ENCODE measurements at places on chromosomes 5 and 9.

- DNase-seq: no peak
Measured at GRCh38 chr9:134445000-134445399, 118.7 kb downstream of the RXRA start.

DNA sequence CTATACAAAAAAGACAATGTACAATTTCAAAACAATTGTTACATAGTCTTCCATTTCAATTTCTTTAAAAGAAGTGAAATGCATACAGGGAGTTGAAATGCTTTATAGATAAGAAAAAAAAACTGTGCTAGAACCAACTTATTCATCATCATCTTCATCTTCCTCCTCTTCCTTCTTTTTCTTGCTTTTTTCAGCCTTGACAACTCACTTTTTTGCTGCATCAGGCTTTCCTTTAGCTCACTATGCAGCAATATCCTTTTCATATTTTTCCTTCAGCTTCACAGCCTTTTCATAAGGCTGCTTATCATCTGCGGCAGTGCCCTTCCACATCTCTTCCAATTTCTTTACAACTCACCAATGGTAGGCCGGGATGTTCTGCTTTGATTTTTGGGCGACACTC is 4.4 kb downstream of the LHFPL2 start:
- DNase-seq: no peak

- DNase-seq: no peak
Measured at GRCh38 chr5:163885117-163885516, 379.7 kb downstream of the MAT2B start.

DNA sequence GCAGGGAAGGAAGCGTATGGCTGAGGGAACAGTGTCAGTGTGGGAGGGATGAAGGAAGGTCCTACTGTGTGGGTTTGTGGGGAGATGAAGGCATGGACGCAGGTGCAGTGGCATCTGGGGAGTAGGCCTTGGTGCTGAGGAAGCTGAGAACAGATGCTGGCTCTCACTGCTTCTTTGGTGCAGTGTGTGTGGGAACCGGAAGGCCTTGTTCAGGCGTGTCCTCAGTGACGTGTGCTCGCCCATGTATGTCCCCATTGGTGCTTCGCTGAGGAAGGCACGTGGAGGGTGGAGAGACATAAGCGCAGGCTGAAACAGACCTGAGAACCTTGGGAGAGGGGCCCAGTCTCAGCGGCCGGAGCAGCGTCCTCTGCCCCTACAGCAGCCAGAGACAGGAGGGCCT is 18.7 kb downstream of the ADAMTS13 start:
- no peak for DNase-seq

DNA sequence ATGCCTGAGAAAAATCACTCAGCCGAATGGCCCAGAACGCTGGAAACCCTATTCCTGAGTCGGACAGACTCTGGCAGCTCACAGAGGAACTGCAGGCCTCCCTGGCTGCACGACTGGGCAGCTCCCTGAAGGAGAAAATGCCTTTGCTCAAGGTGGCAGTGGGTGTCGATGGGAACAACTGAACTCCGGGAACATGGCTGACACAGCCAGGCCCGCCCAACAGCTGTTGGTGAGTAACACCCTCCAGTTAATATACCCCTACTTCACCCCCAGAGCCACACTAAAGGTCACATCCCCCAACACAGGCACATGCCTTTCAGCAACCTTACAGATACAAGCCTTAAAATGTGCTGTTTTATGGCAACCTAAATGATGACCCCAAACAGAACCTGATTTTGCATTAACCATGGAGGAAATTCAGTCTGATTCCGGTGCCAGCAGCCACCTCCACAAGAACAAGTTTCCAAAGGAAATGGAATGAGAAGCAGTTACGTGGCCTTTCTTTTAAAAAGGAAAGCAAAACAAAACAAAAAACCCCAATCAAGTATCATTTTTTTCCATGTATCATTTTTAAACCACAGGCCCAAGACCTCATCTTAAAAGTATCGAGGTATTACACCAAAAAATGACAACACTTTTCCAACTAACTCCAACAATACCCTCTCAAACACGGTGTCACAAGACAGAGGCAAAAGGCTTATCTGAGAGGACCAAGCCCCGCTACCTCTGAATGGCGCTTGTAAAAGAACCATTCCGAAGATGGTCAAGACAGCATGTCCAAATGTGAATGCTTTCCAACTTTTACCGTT is 3.1 kb downstream of the KLF9 start:
- DNase-seq: no peak

DNA sequence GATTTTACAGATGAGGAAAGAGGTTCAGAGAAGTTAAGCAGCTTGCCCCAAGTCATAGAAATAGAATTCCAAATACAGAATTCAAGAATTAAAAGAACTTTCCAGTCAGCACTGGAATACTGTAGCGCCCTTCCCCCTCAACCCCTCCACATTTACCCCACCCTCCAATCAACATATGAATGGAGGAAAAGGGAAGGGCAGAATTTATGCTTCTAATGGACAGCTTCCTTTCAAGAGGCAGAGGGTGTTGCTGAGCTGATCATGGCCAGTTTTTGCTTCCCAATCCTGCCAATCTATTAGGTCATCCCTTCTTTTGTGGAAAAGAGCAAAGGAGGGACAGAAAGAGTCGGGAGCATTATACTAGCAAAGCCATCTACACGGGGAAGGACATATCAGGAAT is 39.1 kb upstream of the ANKRD31 start:
- DNase-seq: no peak

DNA sequence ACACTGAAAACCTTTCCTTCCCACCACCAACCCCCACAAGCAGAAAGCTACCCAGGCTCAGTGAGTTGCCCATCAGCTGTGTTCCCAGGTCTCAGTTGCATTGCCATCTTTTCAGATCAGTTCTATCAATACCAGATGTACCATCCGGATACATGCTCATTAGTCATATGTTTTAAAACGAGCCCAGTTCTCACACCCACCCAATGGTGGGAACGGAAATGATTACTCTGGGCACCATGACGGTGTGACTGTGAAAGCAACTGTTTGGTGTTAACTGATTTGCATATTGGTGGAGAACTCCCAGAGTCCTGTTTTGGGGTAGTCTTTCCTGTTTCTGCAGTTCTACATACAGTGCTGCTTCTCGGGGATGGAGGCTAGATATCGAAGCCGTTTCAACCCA is 212.3 kb downstream of the TRIM36 start:
- DNase-seq: no peak

DNA sequence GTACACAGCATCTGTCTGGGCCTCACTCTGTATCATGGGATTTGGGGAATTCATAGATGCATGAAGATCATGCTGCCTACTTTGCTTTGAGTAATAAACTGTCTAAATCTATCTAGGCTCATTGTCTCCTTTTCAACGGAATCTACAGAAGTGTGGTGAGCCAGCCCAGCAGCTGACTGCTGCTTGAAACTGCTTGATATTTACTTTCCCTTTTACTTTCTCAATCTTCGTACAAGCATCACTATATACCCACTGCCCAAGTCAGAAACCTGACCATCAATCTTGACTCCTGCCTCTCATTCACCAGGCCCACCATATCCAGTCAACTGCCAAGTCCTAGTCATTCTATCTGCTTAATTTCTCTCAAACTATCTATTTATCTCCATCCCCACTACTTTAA is 142.9 kb downstream of the NR2F1-AS1 start:
- no peak for DNase-seq

All from stimulated activated CD8-positive, alpha-beta memory T cell treated with anti-CD3 and anti-CD28 coated beads, Interleukin-7, amount 100 ng/mL, for 1 hour (primary cell).